ENCODE measurements at places on chromosomes 16 and 17.

DNA sequence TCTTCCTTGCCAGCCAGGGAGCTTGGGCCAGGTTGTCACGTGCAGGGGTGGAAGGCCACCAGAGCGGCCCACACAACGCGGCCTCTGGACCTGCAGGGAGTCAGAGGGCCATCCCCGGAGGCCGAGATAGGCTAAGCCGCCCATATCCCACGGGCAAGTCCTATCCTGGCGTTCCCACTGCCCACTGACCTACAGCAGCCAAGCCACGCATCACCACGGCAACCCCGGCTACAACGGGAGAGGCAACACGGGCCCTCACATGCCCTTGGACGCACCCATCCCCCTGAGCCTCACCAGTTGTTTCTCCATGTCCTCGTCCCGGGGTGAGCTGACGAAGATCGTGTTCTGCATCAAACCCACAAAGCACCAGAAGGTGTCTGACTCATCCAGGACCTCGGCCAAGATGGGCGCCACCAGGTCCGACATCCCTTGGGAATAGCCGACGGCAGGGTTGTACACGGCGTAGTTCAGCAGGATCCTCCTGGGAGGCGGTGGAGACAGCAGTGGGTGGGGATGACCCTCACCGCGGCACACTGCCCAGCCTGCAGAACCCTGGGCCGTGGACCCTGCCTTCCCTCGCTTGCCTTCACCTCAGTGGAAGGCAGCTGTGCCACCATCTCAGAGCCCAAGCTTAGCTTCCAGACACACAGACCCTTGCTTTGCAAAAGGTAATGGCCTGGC, 88.2 kb downstream of the TBC1D16 start:
- no peak for DNase-seq

- no peak for DNase-seq
Measured at GRCh38 chr16:86934581-86935375, 356.4 kb downstream of the FOXL1 start.

DNA sequence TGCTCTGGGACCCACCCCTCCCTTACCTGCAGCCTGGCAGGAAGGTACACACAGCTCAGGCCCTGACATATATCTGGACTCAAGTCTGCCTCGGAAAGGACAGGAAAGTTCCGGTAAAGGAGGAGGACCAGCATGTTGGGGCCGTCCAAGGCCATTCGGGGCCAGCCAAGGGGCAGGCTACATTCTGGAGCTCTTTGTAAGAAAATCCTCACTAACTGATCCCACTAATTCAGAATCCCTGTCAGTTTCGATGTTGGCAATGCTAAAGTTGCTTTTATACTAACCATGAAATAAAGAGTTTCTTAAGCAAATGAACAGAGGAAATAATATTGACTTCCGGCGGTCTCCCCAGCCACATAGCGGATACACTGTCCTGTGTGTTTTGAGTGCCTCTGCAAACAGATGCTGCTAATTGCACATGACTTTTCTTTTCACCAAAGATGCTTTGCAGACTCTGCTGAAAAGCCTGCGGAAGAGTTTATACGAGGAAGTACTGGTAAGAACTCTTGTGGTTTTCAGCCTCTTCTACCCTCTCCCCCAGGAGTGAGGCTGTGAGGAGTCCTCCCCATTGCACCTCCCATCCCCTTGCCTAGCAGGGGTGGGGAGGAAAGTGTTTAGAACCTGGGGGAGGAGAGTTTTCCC, 54.8 kb downstream of the PLXDC1 start:
- no peak for DNase-seq

DNA sequence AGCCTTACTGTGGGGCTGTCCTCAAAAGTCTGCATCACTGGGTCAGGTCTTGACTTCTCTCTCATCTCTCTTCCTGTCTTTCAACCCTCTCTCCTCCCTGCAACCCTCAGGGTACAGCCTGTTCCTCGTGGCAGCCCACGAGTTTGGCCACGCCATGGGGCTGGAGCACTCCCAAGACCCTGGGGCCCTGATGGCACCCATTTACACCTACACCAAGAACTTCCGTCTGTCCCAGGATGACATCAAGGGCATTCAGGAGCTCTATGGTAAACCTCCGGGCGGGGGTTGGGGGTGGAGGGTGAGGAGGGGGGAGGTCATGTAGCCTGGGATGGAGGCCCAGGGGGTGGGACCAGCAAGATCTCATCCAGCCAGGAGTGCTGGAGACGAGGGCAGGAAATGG, 12.7 kb downstream of the MMP2 start:
- DNase-seq: no peak

DNA sequence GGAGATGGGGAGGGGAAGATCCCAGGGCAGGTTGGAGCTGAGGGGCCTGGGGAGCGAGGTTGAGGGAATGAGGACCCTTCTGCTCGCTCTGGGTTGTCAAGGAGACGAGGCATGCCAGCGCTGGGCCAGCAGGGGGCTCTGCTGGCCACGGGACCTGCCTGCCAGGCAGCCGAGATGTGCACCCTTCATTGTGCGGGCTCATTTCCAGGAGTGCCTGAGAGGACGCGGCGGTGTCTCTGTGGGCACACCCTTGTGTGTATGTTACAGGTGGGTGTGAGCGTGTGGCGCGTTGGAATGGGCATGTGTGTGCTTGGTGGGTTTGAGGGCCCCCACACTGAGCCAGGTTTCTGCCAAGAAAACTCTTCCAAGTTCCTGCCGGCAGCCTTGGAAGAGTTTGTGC, 15.9 kb downstream of the ARHGAP23 start:
- DNase-seq: peak; percentile 65

- no peak for DNase-seq
Measured at GRCh38 chr17:27418366-27418615, 38.0 kb upstream of the KSR1 start.

DNA sequence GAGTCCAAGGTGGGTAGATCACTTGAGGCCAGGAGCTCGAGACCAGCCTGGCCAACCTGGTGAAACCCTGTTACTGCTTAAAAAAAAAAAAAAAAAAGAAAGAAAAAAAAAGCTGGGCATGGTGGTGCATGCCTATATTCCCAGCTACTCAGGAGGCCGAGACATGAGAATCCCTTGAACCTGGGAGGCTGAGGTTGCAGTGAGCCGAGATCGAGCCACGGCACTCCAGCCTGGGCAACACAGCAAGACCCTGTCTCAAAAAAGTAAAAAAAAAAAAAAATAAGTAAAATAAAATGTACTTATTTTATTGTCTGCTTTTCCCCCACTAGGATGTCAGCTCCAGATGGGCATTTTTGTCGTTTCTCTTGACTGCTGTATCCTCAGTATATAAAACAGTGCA, 107.7 kb downstream of the ABCC1 start:
- DNase-seq: no peak

GRCh38 chr17:14688134-14688533, 387.3 kb downstream of the HS3ST3B1 start:
- no peak for DNase-seq

DNA sequence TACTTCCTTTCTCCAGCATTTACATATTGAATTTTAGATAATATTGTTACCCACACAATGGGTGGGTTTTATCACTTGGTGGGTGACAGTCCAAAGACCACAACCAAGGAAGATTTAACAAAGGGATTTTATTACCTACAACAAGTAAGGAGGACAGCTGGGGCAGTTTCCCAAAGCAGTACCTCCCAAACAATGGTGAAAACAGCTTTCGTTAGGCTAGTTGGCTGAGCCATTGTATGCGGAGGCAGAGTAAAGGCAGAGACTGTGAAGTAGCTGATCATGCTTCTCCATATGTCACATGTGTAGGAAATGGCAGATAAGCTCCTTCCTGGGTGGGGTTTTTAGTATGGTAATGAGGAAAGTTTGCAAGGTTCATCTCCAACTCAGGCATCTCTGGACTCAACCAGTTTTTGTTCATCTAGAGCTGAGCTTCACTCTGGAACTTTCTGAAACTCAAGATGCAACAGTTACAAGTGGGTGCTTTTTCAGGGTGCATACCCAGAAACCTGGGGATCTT, 104.3 kb upstream of the PSMD7 start:
- no peak for DNase-seq

DNA sequence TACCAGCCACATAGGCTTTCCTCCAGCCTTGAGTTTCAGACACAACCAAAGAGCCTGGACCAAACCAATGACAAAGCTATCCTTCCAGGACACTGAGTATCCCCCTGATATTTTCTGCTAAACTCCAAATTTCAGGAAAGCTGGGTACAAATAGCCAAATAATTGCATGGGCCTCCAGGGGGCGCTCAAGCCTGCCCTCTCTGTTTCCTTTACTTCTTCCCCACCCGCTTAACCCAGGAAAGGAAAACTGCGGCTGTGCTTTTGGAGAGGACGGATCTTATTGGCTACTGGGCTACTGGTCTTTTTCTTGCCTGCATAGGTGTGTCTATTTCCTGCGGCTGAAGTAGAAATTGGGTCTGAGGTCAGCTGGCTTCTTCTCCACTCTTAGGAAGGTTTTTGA, 30.1 kb downstream of the GNGT2 start:
- DNase-seq: peak; percentile 69

- no peak for DNase-seq
Measured at GRCh38 chr16:86322806-86323205, 187.5 kb upstream of the FOXF1 start.

- no peak for DNase-seq
Measured at GRCh38 chr16:74931445-74931844, 53.5 kb downstream of the WDR59 start.

DNA sequence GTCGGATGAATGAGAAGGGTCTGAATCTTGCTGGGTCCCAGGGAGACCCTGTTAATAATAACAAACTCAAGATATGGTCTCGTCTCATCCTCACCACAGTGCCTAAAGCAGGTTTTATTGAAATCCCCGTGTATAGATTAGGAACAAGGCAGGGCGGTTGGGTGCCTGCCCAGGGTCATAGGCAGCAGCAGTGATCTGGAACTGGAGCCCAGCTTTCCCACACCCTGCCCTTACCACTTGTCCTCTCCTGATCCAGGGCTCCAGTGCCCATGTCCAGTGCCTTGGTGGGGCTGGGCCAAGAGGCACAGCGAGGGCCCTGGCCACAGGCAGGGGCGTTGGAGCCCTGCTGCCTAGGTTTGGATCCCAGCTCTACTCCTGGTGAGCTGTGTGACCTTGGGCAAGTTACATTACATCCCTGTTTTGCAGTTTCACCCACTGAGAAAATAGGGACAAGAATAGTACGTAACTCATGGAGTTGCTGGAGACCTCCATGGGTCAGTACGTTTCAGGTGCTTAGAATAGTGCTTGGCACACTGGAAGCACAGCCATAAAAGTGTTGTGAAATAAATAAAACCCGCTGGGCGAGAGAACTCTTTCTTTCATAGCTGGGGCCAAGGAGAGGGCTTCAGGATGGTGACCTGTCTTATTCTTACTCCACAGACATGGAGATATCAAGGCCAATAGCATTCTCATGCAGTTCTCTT, 13.9 kb downstream of the SOCS3 start:
- no peak for DNase-seq

GRCh38 chr16:53920988-53921387, 217.0 kb downstream of the FTO start:
- peak; percentile 17 for DNase-seq

GRCh38 chr16:86512860-86513470, 2.6 kb downstream of the FOXF1 start:
- DNase-seq: no peak

DNA sequence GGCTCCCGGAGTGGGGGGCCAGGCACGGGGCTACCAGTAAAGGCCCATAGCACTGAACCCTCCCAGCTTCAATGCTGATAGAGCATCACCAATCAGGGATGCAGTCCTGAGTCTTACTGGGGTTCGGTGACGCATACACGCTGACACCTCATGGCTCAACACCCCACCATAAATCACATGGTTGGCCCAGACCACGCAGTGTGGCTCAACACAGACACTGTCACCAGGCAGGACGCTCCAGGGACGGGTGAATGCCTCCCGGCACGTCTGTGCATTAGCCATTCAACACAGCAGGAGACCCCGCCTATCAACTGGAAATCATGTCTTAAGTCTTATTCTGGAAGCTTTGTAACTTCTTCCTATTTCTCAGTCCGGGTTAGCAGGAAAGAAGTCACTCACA, 35.0 kb downstream of the NECAB2 start:
- no peak for DNase-seq

DNA sequence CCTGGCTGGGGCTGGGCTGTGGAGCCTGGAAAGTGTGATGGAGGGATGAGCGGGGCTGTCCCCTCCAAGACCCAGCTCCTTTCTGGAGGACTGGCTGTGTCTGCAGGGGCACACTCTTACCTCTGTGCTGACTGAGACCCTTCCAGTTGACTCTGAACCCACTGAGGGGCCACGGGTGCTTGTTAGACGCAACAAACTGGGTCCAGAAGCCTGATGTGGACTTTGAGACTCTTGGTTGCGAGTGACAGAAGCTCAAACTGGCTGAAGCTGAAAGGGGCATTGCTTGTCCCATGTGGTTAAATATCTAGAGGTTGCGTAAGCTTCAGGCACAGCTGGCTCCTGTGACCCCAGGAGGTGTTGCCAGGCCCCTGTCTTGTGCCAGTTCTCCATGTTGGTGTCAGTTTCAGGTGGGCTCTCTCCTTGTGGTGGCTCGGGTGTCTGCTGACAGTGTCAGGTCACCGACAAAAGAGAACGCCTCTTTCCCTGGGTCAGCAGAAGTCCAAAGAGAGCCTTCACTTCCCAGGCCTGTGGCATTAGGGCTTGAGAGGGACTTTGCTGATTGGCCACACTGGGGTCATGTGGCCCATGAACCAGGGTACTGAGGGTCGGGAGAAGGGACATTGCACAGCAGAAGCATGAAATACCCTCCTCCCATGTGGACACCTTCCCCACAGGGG, 16.7 kb downstream of the ADCY7 start:
- no peak for DNase-seq

GRCh38 chr16:87295661-87296531, 21.3 kb downstream of the C16orf95 start:
- no peak for DNase-seq

DNA sequence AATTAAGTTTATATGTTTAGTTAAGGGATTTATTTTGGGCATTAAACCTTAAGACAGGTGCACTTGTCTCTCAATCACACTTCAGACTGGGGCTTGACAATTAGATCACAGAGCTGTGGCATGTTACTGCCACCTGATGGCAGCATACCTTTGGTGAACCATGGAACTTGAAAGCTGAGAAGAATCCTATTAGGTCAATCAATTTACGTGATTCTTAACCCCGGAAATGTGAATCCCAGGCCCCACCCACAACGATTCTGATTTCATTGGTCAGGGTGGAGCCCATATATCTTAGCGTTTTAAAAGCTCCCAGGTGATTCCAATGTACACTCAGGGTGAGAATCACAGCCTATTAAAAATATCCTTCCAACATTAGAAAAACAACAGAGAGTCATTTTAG, 91.0 kb downstream of the GSG1L start:
- no peak for DNase-seq

GRCh38 chr17:83087788-83088360, 8.5 kb downstream of the METRNL start:
- DNase-seq: no peak

DNA sequence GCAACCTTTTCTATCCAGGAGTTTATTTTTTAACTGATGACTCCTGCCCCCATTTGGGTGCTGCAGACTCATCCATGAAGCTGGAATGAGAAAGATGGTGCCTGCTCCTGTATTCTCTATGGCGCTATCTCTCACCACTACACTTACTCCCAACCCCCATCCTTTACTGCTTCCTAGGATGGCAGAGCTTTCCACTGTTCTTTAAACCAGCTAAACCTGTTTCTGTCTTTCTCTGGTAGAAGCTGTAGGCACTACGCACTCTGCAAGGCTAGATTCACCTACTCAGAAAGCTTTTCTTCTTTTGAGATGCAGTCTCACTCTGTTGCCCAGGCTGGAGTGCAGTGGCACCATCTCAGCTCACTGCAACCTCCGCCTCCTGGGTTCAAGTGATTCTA, 47.0 kb downstream of the ADAMTS18 start:
- no peak for DNase-seq
